ENCODE measurements at places on chromosomes 11 and 22.

- peak; percentile 36 for DNase-seq
Observed at GRCh38 chr22:20027966-20028854, 7.3 kb downstream of the TANGO2 start.

DNA sequence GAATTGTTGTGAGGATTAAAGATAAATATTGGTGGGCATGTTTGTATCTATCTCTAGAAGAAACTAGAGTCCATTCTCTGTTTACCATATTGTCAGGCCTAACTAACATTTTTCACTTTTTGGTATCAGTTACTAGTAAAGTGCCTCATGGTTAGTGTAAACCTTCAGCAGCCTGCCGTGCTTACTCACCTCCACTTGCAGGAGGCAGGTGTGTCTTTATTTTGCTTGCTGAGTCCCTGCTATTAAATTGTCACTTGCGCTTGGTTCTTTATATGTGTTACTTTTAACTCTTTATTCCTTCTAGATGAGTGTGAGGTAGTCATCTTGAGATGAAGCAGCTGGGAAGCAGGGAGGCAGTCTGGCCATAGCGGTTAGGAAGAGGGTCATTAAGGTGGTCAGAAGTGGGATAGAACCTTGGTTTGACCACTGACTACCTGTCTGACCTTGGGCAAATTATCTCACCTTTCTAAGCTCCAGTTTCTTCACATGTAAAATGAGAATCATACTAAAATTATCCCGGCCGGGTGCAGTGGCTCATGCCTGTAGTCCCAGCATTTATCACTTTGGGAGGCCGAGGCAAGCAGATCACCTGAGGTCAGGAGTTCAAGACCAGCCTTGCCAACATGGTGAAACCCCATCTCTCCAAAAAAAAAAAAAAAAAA, 21.2 kb downstream of the PPP6R3 start:
- no peak for DNase-seq

DNA sequence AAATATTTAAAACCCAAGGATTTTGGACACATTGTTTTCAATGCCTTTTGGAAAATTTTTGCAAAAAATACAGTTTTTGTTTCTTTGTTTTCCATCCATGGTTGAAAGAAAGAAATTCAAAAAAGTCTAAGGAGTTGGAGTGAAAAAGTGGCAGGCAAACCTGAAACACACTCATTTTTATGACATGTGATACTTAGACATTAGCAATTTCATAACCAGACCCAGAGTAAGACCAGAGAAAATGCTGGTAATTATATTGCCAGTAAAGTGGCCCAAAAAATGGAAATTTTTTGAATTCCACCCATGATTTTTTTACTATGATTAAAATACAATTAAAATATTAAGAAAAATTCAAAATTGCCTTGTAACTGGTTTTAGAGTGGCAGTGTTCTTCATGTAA, 128.2 kb downstream of the SLC17A6 start:
- DNase-seq, result no peak

DNA sequence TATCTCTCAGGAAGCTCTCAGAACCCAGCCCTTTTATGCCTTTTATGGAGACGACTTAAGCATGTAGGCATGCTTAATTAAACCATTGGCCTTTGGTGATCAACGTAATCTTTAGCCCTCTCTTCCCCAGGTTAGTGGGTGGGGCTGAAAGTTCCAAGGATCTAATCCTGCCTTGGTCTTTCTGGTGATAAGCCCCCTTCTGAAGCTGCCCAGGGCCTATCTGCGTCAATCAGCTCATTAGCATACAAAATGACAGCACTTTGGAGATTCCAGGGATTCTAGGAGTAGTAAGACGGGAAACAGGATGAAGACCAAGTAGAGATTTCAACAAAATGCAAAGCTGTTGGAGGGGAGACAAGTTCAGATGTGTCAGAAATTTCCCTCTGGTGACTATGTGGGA, 3.1 kb downstream of the FAM118A start:
- no peak for DNase-seq

DNA sequence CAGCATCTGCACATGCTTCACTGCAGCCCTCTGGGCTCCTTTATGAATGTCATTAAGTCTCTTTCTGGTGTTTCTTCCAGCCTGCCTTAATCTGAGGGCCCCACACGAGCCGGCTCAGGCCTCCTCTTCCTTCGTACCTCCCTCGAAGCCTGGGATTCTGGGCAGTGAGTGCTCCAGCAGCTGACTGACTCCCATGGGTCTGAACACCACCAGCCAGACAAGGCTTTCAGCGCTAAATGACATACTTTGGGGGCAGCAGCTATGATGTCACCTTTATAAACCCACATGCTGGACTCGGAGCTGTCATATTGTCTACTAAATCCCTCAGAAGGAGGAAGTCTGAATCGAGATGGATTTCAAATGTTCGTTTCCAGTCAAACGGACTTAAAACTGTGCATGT, 127.1 kb downstream of the TRIM29 start:
- DNase-seq, result no peak

DNA sequence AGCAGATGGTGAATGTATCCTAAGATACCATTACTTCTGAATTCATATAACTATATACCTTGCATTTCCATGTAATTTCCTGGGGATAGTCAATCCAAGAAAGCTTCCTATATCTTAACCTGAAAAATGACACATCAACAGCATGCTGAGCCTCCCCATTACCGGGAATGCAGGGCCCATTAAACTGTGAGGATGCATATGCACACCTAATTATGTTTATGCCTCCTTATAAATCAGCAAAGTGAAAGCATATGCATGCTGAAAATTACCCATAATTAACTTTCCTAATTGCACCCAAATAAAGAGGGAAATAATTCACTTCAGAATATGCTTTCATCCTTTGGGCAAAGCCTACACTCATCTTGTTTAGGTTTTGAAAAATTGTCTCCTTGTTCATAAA, 663.0 kb downstream of the KCNA4 start:
- DNase-seq, result no peak

GRCh38 chr11:84855508-84856245, 771.5 kb downstream of the DLG2 start:
- no peak for DNase-seq

DNA sequence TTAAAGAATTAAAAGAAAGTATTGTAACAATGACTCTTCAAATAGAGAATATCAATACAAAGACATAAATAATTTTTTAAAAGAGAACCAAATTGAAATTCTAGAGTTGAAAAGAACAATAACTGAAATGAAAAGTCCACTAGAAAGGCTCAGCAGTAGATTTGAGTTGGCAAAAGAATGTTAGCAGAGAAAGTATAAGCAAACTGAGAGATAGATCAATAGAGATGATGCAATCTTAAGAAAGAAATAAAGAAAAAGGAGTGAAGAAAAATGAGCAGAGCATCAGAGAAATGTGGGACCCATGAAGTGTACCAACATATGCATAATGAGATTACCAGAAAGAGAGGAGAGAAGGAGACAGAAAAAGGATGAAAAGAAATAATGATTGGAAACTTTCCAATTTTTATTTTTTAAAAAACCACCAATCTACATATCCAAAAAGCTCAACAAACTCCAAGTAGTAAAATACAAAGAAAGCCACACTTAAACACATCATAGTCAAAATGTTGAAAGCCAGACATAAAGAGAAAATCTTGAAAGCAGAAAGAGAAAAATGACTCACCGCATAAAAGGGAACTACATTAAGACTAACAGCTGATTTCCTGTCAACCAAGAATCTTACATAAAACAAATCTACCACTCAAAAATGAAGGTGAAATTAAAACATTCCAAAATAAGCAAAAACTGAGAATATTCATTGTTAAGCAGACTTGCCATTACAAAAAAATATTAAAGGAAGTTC, 20.9 kb downstream of the NCF4 start:
- peak; percentile 82 for DNase-seq
